Activated gamma-delta T cell (primary cell): ENCODE measurements at places on chromosomes 3 and 15.
A peak's percentile ranks its signal among the peaks of the same experiment; 100 is the strongest.

GRCh38 chr3:66394019-66394752 lies 106.6 kb downstream of the LRIG1 start:
- DNase-seq: peak; percentile 15

GRCh38 chr15:85950101-85950500 lies 129.6 kb upstream of the AGBL1 start:
- DNase-seq: no peak

GRCh38 chr3:133364704-133365103 lies 35.2 kb upstream of the BFSP2 start:
- DNase-seq: no peak

- no peak for DNase-seq
Observed at GRCh38 chr3:188584162-188584529, 430.2 kb downstream of the LPP start.

DNA sequence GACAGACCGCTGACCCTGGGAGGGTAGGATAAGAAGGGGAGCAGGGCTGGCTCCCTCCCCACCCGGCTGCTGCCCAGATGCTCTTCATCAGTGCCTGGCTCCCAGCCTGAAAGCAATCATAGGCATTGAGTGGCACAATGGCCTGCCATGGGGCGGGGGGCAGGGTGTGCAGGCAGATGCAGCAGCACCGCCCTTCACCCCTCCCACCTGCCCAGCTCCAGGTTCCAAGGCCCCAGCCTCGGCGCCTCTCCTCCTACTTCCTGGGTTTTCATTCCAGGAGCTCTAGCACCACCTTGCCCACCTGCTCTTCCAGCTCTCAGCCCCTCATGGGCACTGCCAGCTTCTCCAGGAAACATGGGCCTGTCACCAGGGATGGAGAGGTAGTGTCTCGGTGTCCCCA lies 101.7 kb downstream of the MEGF11 start:
- DNase-seq: no peak
